ENCODE measurements at places on chromosomes 7 and 10.
A peak's percentile ranks its signal among the peaks of the same experiment; 100 is the strongest.

- DNase-seq: no peak
Observed at GRCh38 chr10:77869626-77870420, 56.7 kb downstream of the DLG5 start.

DNA sequence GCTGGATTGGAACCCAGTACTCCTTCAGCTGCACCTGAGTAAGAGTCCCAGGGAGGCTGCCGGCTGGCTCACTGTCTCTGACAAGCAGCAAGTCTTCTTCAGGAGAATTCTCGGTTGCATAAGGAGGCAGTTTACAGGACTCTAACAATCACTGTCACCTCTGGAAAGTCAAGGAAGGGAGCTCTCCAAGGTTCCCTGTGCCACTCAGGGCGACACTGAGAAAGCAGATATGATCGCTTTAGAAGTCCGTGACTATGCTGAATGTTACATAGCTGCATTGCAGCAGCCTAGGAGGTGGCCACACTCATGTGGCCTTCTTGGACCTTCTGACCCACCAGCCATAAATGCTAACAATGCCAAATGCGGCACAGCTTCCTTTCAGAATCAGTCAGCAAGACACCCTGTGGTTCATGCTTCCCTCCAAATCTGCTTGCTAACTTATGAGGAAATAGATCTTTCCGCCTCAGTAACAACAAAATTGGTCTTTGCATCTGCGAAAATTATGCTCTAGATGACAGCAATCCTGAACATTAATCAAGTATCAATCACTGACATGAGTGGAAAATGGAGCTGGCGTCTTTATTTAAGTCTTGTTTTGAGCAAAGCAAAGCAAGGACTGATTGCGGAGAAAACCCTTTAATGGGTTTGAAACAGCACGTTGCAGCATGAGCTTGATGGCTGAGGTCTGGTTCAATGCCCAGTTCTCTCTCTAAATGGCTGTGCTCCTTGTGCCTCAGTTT is 132.9 kb downstream of the ATXN7L1 start:
- no peak for DNase-seq

- peak; percentile 7 for DNase-seq
Observed at GRCh38 chr10:107409522-107409921, 245.0 kb upstream of the SORCS1 start.

DNA sequence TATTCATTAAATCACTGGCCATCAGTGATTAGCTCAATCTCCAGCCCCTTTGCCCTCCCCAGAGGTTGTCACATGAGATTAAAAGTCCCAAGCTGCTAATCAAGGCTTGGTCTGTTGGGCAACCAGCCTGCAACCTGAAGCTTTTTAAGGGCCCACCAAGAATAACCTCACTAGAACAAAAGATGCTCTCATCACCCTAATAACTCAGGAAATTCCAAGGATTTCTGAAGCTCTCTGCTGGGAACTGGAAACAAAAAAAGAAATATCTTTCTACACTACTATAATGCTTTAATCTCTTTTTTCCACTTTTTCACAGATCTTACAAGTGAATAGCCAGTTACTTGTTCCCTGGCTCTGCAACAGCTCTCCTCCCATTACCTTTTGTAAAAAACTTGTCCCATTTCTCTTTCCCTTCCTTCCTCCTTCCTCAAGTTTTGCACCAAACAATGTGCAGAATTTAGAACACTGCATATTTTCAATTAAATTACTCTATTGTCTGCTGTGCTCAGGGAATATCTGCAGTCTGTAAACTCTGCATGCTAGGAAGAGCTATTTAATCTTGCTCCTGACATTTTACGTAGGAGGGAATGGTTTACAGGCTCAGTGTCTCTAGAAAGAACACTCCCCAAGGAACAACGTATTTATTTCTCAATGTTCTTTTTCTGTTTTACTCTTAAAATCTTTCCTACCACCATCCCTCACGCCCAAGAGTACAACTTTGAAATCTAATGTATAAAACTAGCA is 169.1 kb downstream of the IMMP2L start:
- DNase-seq: no peak

DNA sequence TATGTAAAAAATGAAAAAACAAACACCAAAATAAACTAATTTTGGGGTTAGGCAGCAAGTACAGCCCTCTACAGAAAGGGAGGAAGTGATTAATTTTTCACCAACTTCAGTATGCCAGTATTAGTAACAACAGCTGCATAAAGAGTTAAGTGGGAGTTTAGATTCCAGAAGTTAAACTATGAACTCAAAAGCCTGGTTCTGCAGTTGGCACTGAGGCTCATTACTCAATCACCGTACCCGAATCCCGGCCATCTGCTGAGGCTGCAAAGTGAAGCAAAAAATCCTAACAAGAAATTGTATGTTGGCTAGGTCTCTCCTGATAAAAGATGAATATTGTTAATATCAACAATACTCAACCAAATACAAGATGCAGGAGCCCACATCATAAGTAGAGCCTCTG is 4.0 kb downstream of the NUDT5 start:
- DNase-seq: no peak

DNA sequence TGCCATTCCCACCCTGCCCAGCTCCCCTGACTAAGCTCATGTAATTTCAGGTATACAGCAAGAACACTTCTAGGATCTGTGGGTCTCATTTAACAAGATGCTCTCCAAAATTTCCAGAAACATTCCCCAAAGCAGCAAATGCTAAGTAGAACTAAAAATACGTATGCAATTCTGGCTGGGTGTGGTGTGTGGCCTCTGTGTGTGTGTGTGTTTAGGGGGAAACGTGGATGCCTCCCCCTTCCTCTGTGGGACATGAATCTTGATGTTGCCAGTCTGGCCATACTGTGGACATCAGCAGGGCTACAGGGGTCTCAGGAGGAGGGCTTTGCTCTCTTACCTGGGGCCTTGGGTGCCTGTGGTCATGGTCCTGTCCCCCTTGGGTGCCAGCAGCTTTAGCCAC is 18.4 kb downstream of the EMX2 start:
- DNase-seq: no peak

DNA sequence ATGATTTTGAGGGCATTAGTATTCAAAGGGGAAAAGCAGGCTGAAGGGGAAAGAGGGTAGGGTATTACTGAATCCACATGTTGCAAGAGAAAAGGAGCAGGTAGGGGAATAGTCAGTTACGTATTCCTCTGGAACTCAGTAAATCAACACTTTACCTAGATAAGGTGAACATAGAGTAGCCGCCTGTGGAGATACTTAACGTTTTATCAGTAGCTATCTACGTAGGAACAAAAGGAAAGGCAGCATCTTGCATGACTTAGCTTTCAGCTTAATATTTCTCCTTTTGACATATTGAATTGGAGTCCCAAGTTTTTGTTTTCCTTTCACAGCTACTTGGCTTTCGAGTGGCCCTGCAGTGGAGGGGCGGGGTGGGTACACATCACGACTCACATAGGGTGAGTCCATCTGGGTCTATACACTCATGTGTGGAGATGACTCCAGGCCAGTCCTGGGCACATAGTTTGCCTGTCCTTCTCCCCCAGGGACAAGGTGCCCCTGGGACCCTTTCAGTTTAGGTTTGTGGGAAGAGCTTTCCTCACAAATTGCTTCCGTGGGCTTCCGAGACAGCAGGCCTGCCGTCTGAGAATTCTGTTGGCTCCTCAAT is 48.1 kb downstream of the CCNY start:
- no peak for DNase-seq

GRCh38 chr10:17062493-17062892 is 67.1 kb downstream of the CUBN start:
- DNase-seq: no peak

GRCh38 chr10:21995557-21995956 is 8.0 kb downstream of the DNAJC1 start:
- DNase-seq: no peak

DNA sequence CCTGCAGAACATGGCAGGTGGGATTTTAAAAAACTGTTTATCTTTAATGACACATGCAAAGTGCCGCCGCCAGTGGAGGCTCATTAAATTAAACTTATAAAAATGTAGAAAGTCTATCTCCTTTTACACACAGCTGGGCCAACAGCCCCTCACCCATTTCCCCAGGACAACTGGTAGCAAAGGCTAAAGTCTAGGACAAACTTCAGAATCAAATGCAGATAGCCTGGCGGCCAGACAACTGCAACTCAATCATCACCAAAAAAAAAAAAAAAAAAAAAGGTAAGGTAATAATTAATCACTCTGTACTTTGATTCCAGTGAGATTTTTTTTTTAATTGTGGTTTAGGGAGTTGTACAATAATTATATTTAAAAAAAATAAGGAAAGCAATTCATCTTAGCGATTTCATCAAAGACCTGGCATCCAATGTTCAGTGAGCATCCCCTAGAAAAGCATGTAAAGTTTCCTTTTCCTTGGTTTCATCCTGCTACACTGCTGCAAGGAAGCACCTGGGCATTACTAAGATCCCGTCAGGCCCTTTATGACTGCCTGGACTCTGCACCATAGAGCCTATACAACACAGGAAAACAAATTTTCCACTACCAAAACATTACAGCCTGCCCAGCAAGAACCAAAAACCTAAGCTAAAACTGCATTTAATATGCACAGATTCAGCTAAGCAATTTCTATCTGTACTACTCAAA is 98.5 kb downstream of the GRB10 start:
- DNase-seq: no peak

GRCh38 chr7:34143402-34143801 is 238.1 kb downstream of the BMPER start:
- DNase-seq: no peak

GRCh38 chr10:75170215-75170614 is 40.4 kb upstream of the VDAC2 start:
- no peak for DNase-seq

DNA sequence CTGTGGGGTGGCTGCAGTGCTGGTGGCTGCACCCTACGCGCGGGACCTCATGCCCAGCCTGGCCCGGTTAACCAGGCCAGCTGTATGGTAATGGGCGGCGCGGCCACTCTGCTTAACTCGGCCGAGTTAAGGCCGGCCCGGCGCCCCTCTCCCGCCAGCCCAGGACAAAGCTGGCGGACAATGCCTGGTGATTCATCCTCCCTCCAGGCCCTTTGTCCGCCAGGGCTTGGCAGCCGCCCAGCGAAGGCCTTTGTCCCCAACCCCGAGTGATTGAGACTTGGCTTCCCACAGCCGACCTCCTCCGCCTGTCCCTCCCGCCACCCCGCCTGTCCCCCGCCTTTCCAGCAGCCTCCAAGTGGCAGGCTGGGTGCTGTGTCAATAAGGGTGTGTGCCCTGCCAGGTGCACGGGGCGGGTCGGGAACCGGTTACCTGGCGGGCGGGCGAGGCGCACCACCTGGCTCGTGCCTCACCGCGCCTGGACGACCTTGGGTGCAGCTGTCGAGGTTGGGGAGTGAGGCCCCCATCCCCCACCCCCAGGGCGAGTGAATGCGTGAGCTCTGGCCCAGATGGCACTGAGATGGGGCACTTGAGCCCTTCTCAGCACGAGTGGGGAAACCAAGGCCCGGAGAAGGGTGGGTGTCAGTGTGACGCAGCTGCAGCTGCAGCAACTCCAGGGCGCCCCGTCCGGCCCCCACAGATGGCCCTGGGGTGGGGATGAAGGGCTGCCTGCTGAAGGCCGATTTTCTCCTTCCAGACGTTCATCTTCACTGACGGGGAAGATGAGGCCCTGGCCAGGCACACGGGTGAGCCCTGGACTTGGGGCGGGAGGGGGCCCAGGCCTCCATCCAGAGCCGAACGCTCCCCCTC is 4.6 kb downstream of the LFNG start:
- DNase-seq: no peak

- no peak for DNase-seq
Observed at GRCh38 chr7:135842446-135843179, 94.0 kb upstream of the FAM180A start.

DNA sequence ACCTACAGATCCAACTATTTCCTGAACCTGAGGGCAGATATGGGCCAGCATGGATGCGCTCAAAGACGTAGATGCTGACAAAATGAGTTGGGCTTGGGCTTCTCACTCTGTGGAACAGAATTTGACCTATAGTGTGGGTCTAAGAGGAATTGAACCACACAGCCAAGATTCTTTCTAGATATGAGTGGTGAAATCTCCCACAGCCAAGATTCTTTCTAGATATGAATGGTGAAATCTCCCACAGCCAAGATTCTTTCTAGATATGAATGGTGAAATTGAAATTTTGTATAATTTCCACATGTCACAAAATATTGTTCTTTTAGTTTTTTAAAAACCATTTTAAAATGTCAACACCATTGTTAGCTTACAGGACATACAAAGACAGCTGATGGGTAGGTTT is 215.4 kb upstream of the LRGUK start:
- no peak for DNase-seq

DNA sequence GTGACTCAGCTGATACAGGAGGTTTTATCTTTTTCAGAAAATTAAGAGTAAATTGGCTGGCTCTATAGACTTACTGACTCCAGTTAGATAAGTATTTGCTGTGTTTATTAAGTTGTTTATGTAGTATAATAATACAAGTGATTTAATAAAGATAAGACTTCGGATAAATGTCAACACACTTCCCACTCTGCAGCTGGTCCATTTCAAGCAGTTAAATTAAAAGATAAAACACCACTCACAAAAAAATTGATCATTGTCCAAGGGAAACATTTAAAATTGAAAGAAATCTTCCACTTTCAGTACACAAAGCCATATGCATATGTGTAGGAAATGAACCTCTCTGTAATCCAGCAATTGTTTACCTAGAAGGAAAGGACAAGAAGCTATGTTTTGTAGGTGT is 106.1 kb upstream of the SP8 start:
- DNase-seq: no peak

DNA sequence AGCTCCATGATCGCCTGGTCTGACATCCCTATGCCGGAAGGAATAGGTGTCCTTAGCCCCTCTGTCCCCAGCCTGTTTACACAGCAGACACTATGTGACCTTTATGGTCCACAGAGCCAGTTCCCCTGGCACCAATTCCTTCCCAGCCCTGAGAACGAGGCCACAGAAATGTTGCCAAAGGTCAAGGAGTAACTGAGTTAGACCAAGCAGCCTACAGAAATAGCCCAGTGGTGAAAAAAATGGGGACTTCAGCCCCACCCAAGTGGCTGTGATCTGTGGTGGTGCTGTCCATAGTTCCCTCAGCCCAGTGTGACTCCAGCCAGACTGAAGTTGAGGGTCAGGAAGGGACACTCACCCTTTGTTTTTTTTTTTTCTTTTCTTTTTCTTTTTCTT is 2.5 kb downstream of the PGAM2 start:
- no peak for DNase-seq

DNA sequence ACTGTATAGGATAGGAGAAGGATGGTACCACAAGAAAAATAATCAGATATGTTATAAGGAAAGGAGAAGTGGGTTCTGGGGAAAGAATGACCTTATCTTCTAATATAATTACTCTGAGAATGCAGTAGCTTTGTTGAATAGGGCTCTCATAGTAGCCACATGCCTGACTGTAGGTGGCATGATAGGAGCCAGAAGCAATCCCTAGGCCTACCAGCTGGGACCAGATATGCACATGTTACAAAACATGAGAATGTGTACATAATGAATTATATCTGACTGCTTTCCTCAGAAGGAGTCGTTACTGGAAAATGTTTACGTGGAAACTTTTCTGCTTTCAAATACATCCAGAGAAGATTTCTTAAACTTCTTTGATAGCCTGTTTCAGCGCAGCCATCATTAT is 53.2 kb upstream of the FAM3C start:
- no peak for DNase-seq

DNA sequence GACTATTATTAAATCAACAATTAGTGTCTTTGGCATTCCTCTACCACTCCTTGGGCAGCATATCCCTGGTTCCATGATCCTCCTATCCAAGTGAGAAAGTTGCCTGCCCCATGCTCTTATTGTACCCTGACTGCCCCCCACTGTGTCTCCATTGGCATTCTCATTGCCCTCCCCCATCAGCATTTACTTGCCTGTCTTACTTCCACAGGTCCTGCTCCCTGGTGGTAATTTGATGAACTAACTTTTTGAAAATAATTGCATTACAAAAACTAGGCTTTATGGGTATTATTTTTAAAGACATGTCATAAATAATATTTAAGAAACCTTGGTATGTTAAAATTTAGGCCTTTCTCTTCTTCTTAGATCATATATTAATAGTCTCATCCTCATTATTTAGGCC is 346.4 kb downstream of the PCLO start:
- no peak for DNase-seq

All from NCI-H1694 (cell line).